HT-29 (cell line): ENCODE measurements at places on chromosomes 4 and X.

GRCh38 chr4:61571761-61572559 lies 371.8 kb downstream of the ADGRL3 start:
- DNase-seq = no peak

DNA sequence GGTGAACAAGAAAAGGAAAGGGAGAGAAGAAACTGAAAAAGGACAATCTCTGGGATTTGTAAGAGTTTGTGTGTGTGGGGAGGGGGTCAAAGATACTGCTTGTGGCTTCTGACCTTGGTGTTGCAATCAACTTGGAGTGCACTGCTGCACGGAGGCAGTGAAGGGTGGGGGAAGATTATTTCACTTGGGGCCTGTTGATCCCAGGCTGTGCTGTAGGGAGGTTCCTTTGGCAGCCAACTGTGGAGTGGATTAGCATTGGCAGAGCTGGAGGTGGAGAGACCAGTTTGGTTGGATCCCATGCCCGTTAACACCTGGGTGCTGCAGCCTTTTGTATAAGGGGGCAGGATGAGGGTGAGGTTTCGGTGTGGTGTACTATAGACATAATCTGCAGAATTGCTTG lies 38.2 kb downstream of the AFF1 start:
- peak; percentile 77 for DNase-seq

DNA sequence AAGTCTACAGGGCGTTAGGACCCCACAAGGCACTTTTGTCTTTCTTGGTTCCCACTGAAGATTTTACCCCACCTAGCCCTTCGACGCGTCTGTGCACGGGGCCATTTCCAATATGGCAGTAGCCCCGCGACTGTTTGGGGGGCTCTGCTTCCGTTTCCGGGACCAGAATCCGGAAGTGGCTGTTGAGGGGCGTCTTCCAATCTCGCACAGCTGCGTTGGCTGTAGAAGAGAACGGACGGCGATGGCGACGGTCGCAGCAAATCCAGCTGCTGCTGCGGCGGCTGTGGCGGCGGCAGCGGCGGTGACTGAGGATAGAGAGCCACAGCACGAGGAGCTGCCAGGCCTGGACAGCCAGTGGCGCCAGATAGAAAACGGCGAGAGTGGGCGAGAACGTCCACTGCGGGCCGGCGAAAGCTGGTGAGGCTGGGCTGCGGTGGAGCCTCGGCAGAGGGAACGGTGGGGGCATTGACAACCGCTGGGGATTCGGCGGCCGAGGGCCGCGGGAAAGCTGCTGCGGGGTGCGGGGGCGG lies at the start of gene USP11:
TSS of gene USP11 (plus strand) at position 207 of the 530 bp plus-strand sequence. CDS start at position 242, 35 bp downstream.
- DNase-seq = peak; percentile 45

GRCh38 chr4:76729980-76730379 lies 168.0 kb downstream of the SOWAHB start:
- DNase-seq = no peak

GRCh38 chrX:109614951-109615350 lies 10.0 kb downstream of the KCNE5 start:
- DNase-seq = no peak

DNA sequence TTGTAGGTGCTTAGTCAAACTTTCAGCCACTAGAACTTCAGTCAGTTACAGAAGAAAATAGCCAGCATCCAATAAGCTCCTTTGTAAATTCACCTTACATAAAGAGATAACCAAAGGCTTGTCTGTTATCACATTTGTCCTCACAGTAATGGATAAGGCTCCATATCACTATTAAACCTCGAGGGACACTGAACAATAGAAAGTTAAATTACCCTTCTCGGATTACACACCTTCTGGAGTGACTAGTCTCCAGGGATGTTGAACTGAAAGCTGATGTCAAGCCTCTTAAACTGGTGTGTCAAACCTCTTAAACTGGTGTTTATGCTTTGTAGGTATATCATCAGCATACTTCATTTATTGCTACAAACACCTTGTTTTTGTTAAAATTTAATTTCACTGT lies 639.0 kb downstream of the CENPC start:
- no peak for DNase-seq

GRCh38 chr4:146191766-146192458 lies 16.4 kb downstream of the LSM6 start:
- no peak for DNase-seq

- DNase-seq = no peak
These were observed 24.6 kb upstream of the PDLIM3 start for GRCh38 chr4:185559915-185560281.

DNA sequence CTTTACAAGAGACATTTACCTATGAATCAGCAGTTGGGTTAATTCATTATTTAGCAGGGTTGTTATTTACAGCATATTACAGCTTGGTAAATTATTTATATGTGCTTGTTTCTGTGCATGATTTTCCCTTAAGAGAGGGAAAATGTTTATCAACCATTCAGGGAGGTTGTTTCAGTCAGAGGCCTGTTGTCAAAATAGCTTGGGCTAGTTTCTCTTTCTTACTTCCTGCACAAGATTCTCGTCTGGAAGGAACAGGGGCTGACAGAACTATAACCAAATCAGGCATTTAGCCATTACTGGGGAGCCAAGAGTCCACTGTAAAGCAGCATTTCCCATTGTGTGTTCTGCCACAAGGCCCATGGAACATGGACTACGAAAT lies 135.8 kb downstream of the HS6ST2 start:
- no peak for DNase-seq

- DNase-seq = no peak
These were observed 148.3 kb downstream of the DCTD start for GRCh38 chr4:182768838-182769237.

DNA sequence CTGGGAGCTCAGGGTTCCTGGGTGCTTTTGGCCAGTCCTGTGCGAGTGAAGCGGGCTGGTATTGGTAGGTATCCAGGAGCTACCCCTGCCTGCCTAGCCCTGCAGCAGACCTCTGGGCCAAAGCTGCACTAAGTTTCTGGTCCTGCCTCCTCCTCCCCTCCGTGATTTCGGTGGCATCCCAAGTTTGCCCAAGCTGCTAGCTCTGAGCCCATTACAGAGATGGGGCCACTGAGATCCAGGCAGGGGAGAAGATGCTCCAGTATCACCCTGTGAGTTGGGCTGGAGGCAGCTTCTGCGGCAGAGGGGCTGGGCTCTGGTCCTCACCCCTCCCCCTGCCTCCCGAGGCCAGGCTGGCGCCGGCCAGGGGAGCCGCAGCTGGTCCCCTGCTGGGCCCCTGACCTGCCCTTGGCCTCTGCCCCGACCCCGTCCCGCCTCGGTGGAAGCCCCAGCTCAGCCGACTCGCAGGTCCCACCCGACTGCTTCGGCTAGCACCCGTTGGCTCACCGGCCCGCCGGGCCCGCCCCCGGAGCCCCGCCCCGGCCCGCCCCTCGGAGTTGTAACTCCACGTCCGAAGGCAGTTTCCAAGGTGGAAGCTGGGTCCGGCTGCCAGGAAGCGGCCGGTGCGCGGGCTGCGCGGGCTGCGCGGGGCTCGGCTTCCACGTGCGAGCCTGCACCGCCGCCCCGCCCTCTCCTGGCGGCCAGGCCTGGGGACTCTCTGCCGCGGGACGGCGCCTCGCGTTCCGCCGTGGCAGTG lies at the start of gene DUSP9:
TSS of gene DUSP9 (plus strand) at position 584 of the 754 bp plus-strand sequence. CDS start 751 bp downstream, outside the sequence.
- DNase-seq = no peak

DNA sequence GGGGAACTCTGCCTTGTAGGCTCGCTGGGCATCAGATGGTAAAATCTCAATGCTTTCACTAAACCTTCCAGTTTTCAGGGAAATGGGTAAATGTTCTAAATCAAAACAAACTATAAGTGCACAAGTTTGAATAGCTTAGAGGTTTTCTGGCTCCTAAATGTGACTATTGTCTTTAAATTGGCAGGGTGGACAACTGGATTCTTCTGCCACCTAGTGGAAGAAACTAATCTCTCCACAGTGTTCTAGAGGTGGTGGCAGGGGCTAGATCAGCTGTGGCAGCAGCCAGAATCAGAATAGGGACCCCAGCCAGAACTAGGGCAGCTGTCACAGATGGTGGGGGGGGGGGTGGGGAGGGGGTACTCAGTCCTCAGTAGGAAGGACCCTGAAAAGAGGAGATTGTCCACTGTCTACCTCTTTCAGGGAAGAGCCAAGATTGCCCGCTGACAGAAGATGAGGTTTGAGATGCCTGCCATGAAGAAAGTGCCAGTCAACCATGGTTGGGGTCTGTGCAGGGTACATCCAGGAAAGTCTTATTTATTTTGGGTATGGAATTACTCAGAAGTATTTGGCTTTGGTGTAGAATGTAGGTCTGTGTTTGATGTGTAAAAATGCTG lies 201.4 kb downstream of the CCNG2 start:
- peak; percentile 58 for DNase-seq

- DNase-seq = peak; percentile 70
These were observed 5.4 kb downstream of the SCARB2 start for GRCh38 chr4:76208005-76208765.

- DNase-seq = no peak
These were observed 51.8 kb downstream of the LDB2 start for GRCh38 chr4:16846540-16847117.

DNA sequence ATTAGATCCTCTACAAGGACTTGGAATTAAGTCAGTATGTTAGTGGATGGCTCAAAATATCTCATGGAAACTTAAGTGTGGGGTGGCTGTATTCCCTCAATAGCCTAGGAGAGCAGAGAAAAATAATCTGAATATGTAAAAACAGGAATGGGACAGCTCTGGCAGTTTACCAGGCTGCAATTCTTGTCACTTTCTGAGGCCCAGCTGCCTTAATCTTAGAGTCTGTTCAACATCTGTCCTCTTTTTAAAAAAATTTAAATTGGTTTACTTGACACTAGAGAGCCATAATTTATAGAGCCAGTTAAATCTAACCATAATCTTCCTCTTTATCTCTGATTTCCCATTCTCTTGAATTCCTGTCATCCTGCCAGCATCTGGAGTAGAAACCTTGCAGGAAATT lies 109.2 kb upstream of the CXCL13 start:
- no peak for DNase-seq

DNA sequence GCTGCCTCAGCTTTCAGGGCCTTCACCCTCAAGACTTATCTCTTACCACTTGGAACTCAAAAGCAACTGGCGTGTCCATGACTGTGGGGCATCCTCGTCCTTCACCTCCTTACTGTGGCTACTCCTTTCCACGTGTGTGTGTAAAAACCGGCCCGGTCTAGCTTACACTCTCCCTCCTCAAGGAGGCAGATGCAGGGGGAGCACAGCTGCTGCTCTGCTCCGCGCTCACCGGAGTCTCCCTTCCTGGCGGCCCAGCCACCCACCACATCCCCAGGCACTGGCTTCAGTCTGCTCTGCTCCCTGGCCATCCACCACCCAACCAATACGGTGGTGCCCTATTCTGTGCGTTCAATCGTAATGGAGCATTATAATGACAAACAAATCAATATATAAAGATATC lies 8.3 kb downstream of the RNF212 start:
- DNase-seq = no peak

DNA sequence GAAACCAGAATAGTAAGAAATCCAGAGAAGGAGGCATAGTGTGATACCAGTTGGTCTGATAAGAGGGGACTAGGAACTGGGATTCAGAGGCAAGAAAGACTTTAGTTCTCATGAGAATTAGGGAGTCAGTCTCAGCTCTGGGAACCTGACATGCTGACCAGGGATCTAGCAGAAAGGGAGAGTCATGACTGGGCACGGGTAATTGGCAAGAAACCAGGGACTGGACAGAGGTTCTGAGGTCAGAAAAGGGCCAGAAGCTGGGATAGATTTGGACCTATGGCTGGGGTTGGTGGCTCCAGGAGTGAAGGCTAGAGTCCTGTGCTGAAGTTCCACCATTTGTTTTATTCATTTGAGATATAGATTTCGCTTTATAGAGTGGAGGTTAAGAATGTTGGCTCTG lies 110.2 kb upstream of the C1GALT1C1 start:
- DNase-seq = no peak

GRCh38 chr4:123408471-123409084 lies 12.0 kb downstream of the SPRY1 start:
- DNase-seq = no peak

DNA sequence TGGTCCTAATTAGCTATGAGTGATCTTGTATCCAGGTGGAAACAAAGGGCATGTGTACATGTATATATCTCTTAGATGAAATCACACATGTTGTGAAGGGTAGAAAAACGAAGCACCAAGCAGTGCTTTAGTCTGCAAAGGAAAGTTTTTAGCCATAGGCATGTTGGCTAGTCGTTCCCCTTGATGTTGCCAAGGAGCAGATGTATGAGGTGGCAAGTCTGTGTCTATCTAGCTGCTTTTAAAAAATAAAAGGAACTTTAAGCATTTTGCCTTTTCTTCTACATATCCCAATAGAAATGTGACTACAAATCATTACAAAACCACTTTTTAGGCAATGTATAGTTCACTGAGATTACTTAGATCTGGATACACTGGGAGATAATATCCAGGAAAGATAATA lies 63.1 kb downstream of the NSUN7 start:
- no peak for DNase-seq

DNA sequence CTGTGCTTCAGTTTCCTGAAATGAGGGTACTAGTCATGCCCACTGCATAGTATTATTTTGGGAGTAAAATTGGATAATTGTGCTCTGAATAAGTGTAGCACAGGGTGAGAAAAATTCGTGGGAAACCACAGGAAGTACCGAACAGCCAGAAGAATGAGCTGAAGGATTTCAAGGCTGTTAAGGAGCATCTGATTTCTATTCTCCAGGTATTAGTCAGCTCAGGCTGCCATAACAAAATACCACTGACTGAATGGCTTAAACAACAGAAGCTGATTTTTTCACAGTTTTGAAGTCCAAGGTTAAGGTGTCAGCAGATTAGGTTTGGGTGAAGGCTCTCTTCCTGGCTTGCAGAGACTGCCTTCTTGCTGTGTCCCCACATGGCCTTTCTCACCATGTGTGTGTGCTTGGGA lies 41.9 kb downstream of the WWC2 start:
- DNase-seq = no peak

GRCh38 chr4:44368413-44369167 lies 80.0 kb downstream of the KCTD8 start:
- no peak for DNase-seq

DNA sequence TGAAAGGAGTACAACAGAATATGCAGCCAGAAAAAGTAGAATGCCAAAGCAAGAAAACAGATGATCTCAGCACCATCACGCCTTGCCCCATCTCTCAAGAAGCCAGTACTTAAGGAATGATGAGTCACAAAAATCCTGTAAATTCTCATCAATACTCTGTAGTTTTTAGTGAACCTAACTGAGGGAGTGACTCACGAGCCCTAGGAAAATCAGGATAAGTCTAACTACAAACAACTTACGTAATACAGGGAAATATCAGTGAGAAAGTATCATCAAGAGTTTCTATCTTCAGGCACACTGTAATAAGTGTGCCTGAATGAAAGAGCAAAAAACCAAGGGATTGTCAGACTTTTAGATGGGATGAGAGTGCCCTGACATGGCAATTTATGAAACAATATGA lies 644.4 kb downstream of the STPG2 start:
- no peak for DNase-seq

- DNase-seq = no peak
These were observed 10.3 kb downstream of the MPP1 start for GRCh38 chrX:154795016-154795415.

DNA sequence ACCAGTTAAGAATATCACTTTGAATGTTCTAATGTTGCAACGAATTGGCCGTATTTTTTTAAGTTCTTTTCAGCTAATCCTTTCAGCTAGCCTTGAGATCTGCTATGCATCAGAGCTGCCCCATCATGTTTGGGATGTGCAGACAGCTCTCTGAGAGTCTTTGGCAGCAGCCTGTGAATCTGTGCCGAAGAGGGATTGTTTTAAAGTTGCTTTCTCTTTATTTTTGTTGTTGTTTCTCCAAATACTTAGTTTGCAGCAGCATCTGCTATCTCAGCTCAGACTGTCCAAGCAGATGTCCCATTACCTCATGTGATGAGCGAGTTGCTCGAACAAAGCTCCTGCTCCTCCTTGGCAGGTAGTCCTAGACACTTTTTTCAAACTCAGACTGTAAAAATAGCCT lies 1002.5 kb upstream of the INTU start:
- DNase-seq = no peak
